AG09309 (cell line): ENCODE measurements at places on chromosomes 3 and 15.

- DNase-seq = peak; percentile 97
These were observed at the start of gene COPB2 for GRCh38 chr3:139389552-139390368. COPB2 (minus strand) TSS chr3:139389647; CDS start chr3:139389550, 97 bp downstream.

- no peak for DNase-seq
These were observed 136.4 kb upstream of the GOLGA6L4 start for GRCh38 chr15:84099181-84099580.

GRCh38 chr3:5201536-5201935 lies 14.0 kb downstream of the EDEM1 start:
- DNase-seq = no peak

GRCh38 chr15:27706300-27706699 lies 392.8 kb downstream of the OCA2 start:
- DNase-seq = no peak

- DNase-seq = peak; percentile 18
These were observed 90.6 kb downstream of the TNFAIP8L3 start for GRCh38 chr15:51004103-51004551.
